ENCODE measurements at places on chromosomes 11 and 22.

- no peak for DNase-seq
Measured at GRCh38 chr11:61004180-61004611, 32.7 kb downstream of the CD6 start.

DNA sequence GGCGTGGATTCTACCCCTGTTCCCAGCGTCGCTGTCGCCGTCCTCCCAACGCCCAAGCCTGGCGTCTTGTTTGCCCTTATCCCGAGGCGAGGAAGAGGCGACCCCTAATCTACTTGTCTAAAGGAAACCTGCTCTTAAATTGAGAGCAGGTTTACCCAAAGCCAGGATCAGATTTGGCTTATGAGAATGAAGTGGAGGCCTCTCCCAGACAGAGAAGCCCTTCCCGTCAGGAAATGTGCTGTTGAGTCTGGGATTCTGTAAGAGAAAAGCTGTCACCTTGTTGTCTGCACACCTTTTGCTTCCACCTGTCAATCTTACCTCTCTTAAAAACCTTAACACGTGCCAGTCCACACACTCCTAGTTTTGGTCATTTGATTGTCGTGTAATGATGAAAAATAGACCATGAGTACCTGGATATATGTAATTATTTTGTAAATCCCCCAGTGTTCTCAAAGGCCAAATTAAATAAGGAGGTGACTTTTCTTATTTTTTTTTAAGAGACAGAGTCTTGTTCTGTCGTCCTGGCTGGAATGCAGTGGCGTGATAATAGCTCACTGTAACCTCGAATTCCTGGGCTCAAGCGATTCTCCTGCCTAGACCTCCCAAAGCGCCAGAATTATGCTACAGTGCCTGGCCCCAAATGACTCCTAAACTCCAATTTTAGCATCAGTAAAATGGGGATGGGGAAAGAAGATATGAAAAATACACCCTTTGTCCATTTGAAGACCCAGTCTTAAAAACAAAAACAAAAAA, 627 bp downstream of the GTF2H1 start:
- DNase-seq, result peak; percentile 5

DNA sequence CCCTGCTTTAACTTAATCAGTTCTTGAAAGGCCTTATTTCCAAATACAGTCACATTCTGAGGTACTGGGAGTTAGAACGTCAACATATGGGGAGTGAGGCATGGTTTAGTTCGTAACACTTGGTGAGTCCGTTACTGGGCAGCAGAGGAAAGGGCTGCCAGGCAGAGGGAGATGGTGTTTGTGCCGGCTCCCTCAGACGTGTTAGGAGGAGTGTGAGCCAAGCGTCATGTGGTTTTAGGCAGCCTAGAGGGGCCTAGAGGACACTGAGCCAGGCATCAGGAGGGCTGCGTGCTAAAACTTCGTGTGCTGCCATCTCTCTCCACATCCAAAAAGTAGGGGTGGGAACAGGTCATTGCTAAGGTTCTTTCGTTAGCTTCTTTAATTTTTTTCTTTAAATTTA, 10.2 kb downstream of the BCR start:
- no peak for DNase-seq

DNA sequence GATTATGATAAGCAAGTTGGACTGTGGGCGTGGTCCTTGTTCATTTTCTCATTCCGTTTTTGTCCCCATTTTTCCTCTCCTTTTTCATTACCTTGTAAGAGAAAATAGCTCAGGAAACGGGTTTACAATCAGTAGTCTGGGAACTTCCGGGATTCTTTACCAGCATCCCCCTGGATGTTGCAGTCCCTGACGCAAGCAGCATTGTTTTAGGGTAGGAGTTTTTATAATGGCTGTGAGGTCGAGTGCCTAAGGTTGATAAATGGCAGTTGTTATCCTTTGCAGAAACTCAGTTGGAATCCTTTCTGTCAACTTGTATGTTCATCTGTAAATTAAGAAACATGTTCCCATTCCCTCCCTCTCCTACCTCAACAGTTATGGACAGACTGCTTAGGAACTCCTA, 68.3 kb downstream of the ARHGEF12 start:
- DNase-seq, result peak; percentile 31

All from iPS-NIHi11 (cell line).